Astrocyte of the cerebellum (primary cell): ENCODE measurements at places on chromosomes 2 and 18.

- DNase-seq = no peak
Observed at GRCh38 chr18:15005313-15006130, 257.6 kb downstream of the ANKRD30B start.

DNA sequence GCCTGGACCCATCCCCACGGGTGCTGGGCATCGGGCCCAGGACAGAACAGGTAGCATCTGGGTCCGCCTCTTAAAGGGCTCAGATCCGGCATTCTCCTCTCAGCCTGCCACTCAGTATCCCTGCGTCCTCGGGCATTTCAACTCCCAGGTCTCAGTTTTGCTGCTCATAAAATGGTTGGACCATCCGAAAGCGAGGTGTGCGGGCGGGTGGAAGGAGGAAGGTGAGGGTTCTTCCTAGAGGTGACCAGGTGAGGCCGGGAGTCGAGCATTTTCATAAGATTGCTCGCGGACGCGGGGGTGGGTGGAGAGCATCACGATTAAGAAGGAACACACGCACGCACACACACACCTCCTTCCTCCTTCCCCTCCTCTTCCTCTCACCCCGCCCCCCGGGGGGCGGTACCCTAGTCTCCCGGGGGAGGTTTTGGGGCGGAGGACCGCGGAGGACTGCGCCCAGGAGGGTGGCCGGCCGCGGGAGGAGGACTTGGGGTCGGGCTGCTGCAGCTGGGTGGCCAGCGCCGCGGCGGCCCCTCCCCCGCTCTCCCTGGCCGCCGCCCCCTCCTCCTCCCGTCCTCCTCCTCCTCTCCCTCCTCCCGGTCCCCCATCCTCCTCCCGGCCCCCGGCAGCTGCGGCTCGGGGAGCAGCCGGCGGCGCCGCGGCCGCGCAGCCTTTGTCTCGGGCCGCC, 97.9 kb upstream of the GPR45 start:
- no peak for DNase-seq

- peak; percentile 68 for DNase-seq
Observed at GRCh38 chr2:172465417-172466334, 38.3 kb downstream of the ITGA6 start.

DNA sequence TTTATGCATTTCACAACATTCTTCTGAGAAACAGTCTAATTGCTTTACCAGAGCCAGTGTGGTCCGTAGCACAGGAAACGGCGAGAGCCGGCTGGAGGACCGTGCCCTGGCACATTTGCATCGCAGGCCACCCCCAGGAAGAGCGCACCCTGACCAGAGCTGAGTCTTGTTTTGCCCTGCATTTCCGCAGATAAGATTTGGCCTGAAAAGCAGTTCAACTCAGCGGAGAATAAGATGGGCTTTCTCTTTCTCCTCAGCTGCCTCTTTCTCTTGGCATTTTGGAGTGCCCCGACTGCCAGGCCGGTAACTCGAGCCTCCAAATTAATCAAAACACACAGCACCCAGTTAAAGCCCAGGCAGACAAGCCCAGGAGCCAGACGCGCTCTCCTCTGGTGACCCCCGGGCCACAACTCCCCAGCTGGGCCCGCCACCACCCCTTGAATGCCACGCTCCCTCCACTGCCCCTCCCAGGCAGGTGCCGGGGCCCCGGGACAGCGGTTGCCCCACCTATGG, 464 bp downstream of the COL4A4 start:
- no peak for DNase-seq

DNA sequence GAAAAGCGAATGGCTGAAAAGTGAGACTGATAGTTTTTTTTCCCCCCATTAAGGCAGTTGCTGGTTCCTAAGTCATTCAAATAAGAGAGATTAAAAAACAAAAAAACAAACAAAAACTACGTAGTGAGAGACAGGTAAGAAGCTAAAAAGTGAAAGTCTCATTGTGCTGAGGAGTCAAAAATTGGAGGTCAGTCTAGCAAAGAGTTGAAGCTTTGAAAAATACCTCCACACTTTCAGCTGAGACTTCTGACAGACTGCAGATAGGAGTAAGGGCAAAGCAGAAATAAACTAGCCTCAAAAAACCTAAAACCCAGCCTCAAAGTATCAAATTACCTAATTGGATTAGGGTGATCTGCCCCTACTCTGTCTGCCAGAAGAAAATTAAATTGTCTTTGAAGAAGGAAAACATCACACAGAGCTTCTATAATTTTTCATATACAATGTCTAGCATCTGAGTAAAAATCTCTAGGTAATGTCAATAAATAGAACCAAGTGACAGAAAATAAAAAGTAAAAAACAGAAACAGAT, 10.9 kb upstream of the EIF2AK3 start:
- no peak for DNase-seq

DNA sequence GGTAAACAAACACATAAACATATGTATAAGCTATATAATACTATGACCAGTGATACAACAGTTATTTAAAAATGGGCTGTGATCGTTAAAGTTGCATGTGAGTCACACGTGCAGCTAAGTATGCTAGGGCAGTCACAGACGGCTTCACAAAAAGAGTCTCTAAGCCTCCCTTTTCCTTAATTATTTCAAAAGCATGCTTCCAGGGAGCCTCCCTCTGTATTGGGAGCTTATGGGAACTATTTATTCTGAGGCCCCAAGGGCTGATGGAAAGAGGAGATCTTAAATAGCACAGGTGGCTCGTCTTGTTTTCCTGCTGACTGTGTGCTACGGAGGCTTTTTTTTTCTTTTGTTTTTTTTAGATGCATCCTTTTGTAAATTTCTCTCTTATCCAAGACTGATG, 94.3 kb downstream of the ADCYAP1 start:
- no peak for DNase-seq

DNA sequence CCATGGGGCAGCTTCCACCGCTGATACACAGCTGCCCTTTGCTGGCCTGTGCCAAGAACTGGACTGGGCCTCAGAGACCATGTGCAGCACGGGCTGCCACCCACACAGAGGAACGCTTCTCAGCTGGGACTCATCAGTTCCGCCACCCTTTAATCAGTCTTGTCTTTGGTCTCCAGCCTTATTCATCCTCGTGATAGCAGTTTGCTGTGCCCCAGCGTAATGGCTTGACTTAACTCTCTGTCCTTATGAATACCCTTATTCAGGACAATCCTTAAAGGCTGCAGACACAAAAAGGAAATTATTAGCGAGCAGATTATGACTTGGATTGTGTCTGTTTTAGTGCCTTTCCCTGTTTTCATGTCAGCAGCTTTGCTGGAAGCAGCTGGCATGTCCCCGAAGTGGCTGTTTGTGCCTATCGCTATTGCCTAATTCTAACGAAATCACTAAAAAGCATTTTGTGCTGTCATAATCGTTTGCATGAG, 108.9 kb upstream of the DAPL1 start:
- no peak for DNase-seq

- no peak for DNase-seq
Observed at GRCh38 chr2:238926761-238927611, 79.1 kb downstream of the TWIST2 start.

DNA sequence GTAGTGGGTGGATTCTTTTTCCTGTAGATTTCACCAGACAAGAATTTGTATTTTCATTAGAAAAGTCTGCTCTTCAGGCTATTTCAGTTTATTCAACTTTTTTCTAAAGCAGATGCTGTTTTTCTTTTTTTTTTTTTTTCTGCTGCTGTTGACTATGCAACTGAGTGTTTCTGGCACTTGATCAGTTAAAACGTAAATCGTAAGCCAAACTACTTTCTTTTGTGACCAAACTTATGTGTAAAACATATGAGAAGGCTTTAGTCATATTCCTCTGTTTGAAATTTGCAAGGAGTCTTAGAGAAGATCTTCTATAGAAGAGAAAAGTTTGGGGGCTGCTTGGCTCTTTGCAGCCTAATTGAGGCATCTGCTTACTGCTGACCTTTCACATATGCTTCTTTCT, 170.1 kb downstream of the PARD3B start:
- no peak for DNase-seq
